ENCODE measurements at places on chromosomes 1 and 21. TPM values are rescaled to one million over a fixed set of nuclear protein-coding genes. Genes with fewer than 3 reads are reported as not detected.

DNA sequence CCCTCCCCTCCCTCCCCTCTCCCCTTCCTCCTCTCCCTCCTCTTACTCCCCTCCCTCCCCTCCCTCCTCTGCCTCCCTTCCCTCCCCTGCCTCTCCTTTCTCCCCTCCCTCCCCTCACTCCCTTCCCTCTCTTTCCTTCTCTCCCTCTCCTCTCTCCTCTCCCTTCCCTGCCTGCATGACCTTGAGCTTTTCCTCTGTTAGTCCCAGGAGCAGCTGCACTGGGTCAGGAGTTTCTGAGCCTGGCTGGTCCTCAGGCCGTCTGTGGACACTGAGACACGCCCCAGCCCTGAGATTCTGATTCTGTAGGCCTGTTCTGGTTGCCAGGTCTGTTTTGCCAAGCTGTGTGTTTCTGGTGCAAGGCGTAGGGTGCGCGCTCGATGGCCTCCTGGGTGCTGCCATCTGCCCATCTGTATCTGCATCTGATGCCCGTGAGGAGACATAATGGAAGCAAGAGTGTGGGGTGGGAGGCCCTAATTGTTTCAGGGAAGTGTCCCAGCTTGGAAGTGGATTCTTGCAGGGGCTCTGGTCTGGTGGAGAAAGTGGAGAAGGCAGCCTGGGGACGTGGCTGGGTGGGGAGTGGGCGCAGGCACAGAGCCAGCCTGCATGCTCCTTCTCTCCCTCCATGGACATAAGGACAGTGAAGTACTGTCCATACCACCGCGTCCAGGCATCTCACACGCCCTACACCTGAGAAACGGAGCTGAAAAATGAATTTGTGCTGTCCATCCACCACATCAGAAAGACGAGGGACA, 97.2 kb downstream of the WDR4 start:
- peak; percentile 36 for DNase-seq
- peak overlapping the region; percentile 57 for H3K4me3 ChIP-seq
- H3K27me3 ChIP-seq = peaks cover 19% of the 10 kb centered on the region
- peaks cover 37% of the 10 kb centered on the region for H3K4me1 ChIP-seq
- H3K27ac ChIP-seq = peak overlapping the region; percentile 96
- no peaks in the 10 kb centered on the region for H3K36me3 ChIP-seq

GRCh38 chr1:169338617-169339016, 29.0 kb downstream of the NME7 start:
- DNase-seq = no peak
- peaks cover 27% of the 10 kb centered on the region for H3K36me3 ChIP-seq
- no peaks in the 10 kb centered on the region for H3K4me1 ChIP-seq
- H3K27me3 ChIP-seq = no peaks in the 10 kb centered on the region
- H3K4me3 ChIP-seq = no peak overlapping the region

- H3K27ac ChIP-seq = no peak overlapping the region
- DNase-seq = no peak
- H3K4me1 ChIP-seq = no peaks in the 10 kb centered on the region
- H3K27me3 ChIP-seq = peaks cover 6% of the 10 kb centered on the region
- H3K4me3 ChIP-seq = no peak overlapping the region
- H3K36me3 ChIP-seq = peaks cover 5% of the 10 kb centered on the region
Measured at GRCh38 chr1:230002164-230002803, 64.8 kb upstream of the GALNT2 start.

DNA sequence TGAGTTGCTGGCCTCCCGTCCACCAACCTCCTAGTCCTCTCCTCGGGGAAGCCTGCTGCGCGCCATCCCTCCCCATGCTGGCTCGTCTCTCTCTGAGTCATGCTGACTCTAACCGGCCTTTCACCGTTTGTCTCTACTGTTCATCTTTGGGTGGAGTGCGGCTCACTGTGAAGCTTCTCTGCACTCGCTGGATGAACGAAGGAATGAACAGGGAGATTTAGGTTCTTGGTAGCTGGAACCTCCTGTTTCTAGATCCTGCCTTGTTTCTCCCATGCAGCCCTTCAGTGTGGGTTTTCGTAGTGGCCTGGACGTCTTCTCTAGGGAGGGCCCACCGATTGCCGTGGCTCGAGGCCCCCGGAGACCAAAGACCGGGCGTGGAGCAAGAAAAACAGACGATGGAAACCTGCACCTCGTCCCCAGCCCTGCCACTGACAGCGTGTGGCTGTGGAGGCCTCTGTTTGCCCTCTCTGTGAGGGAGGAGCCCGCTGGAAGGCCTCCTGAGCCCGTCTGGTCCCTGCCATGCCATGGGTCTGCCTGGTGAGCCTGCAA, 227.6 kb upstream of the C1orf174 start:
- H3K36me3 ChIP-seq = peaks cover 12% of the 10 kb centered on the region
- H3K27ac ChIP-seq = no peak overlapping the region
- H3K4me3 ChIP-seq = no peak overlapping the region
- no peak for DNase-seq

GRCh38 chr1:178566187-178566586, 53.3 kb downstream of the TEX35 start:
- H3K4me3 ChIP-seq = no peak overlapping the region
- DNase-seq = no peak
- H3K4me1 ChIP-seq = no peaks in the 10 kb centered on the region
- H3K36me3 ChIP-seq = peaks cover 4% of the 10 kb centered on the region
- H3K27me3 ChIP-seq = no peaks in the 10 kb centered on the region
- no peak overlapping the region for H3K27ac ChIP-seq

GRCh38 chr1:24540906-24541710, 14.8 kb upstream of the NCMAP start:
- H3K27me3 ChIP-seq = no peaks in the 10 kb centered on the region
- H3K4me1 ChIP-seq = peaks cover 6% of the 10 kb centered on the region
- no peak for DNase-seq

GRCh38 chr1:229221106-229222019, 49.5 kb upstream of the RAB4A start:
- H3K4me3 ChIP-seq = no peak overlapping the region
- H3K27ac ChIP-seq = no peak overlapping the region
- no peak for DNase-seq
- peaks cover 1% of the 10 kb centered on the region for H3K4me1 ChIP-seq
- peaks cover 2% of the 10 kb centered on the region for H3K27me3 ChIP-seq

DNA sequence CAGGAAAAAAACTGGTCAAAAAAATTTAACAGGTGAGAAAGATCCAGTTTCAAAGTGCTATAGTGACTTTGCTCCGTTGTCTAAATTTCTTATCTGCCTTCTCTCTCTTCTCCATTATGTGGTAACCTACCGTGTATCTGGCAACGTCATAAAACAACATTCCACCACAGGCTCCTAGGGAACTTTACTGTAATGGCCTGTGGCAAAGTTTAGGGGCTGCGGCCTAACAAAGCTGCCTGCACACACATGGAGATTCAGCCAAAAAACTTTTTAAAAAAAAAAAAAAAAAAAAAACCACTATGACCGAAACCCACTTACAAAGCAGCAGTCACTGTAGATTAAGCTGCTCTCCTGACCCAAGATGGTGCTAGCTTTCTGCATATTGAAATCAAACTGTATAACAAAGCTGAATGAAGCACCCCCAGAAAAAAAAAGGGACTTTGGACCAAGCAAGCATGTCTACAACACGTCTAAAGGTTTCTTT, 202.6 kb downstream of the SLC45A1 start:
- no peaks in the 10 kb centered on the region for H3K36me3 ChIP-seq
- H3K27ac ChIP-seq = no peak overlapping the region
- H3K4me3 ChIP-seq = no peak overlapping the region

DNA sequence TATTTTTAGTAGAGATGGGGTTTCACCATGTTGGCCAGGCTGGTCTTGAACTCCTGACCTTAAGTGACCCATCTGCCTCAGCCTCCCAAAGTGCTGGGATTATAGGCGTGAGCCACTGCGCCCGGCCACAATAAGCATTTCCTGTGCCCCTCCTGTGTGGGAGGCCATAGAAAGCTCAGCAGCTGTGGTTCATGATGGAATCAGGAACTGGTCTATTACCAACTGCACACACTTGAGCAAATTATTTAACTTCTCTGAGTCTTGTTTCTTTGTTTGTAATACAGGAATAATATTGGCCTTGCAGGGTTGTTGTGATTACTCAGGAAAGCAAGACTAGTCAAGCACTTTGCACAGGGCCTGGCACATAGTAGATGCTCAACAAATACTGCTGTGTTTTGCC, 15.0 kb downstream of the RHBG start:
- H3K4me1 ChIP-seq = no peaks in the 10 kb centered on the region
- DNase-seq = no peak
- peaks cover 18% of the 10 kb centered on the region for H3K27me3 ChIP-seq
- no peaks in the 10 kb centered on the region for H3K36me3 ChIP-seq
- H3K27ac ChIP-seq = no peak overlapping the region

DNA sequence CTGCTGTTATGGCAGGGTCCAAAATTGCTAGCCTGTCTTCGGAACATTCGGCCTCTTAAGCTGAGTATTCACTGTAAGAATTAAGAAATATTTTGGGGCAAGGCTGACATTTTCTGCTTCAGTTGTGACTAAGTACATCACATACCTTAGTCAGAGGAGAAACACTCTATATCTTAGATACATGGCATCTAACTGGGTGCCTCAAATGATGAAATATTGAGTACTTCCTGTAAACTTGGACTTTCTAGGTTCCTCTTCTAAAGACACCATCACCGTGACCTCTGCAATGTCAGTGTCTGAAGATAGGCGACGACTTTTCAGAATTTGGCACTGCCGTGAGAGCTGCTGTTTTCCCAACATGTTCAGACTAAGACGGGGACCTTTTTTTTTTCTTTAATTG, 65.6 kb downstream of the PCBP3 start:
- DNase-seq = no peak
- H3K27me3 ChIP-seq = peaks cover 5% of the 10 kb centered on the region
- H3K36me3 ChIP-seq = peaks cover 8% of the 10 kb centered on the region
- H3K4me3 ChIP-seq = no peak overlapping the region
- peaks cover 21% of the 10 kb centered on the region for H3K4me1 ChIP-seq

DNA sequence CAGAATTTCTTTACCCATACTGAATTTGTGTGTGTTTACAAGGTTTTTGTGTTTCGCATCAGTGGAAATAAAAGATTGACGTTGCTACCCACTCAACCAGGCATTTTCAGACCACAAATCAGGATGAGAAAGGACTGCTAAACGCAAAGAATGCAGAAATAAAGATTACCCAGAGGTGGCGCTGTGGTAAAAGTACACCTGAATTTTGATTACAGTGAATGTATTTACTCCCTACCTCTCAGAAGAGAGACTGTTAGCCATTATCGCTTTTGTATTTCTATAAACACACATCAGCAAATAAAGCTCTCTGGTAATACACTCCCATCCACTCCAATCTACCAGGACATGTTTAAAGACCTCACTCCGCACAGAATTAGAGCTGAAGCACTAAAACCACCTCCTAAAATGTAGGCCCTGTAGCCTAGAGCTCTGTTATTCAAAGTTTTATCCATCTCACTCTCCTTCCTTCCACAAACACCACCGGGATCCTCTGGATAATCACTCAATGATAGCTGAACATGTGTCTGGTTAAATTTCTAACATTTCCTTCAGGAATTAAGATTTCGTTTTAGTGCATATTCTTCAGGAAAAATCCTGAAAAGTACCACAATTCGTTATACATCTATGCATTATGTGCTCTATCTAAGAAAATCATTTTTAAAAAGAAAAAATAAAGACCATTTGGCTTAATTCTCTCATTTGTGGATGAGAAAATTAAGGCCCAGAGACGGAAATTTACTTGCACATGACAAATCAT, 2.5 kb upstream of the LMO4 start:
- H3K36me3 ChIP-seq = peaks cover 6% of the 10 kb centered on the region
- H3K27ac ChIP-seq = no peak overlapping the region
- peaks cover 10% of the 10 kb centered on the region for H3K4me1 ChIP-seq
- H3K27me3 ChIP-seq = no peaks in the 10 kb centered on the region
- no peak for DNase-seq

DNA sequence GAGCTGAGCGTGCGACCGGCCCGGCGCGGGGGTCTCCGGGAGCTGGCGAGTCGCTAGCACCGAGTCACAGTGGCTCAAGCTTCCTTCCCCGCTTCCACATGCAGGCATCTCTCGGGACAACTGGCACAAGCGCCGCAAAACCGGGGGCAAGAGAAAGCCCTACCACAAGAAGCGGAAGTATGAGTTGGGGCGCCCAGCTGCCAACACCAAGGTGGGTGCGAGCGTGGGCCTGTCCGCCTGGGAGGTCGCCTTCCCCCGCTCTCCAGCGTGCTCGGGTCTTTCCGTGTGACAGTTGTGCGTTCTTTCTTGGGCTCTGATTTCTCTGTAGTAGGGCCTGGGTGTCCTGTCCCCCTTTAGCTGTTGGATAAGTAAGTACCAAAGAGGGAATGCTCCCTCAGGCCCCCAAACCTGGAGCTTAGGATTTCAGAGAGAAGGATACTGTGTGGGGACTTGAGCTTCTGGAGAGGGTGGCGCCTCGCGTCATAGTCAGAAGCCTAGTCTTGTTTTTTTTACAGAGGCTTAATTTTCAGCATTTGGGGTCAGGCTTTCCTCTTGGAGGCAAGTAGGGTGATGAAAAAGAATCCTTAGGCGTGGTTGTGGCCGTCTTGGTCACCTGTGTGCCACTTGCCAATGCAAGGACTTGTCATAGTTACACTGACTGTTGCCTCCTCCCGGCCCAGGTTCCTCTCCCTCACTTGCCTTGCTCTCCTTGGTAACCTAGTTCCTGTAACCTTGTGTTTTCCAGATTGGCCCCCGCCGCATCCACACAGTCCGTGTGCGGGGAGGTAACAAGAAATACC, 790 bp downstream of the RPS8 start:
- H3K4me1 ChIP-seq = peaks cover 14% of the 10 kb centered on the region
- H3K36me3 ChIP-seq = no peaks in the 10 kb centered on the region
- peak overlapping the region; percentile 94 for H3K4me3 ChIP-seq
- no peaks in the 10 kb centered on the region for H3K27me3 ChIP-seq
- DNase-seq = no peak

DNA sequence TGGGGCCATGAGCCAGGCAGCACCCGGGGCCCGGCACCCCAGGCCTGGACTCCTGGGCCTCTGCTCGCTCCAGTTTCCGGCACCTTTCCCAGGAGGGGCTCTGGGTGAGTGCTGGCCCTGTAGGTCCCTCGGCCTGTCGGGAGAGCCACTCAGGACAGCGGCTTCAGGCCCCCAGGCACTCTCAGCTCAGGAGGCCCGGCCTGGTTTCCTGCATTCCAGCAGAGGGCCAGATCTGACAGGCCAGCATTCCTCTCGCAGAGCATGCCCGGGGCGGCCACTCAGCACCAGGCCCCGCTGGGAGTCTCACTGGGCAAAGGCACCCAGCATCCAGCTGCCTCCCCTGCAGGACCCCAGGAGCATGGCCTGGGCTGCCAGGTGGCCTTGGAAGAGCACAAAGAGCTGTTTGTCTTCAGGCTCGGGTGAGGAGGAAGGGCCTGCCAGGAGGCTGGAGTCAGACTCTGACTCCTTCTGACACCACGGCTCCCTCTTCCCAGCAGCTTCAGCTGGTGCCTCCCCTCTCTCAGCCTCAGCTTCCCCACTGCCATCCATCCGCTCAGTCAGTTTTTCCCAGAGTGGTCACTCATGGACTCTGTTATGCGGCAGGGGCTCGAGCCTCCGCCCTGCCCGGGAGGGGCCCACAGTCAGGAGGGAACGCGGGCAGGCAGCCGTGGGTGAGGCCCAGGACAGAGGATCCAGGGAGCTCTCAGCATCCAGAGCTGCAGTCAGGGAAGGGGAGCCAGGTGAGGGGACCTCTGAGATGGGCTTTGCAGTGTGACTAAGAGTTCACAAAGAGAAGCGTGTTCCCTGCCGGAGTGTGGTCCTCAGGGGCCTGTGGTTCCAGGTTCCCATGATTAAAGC, 51.7 kb downstream of the WNT9A start:
- no peak overlapping the region for H3K4me3 ChIP-seq
- no peak overlapping the region for H3K27ac ChIP-seq
- DNase-seq = peak; percentile 22
- H3K36me3 ChIP-seq = no peaks in the 10 kb centered on the region

LIPI gene
- not detected for total RNA-seq

MPZ gene
- total RNA-seq = 16.4 TPM

LRRC38 gene
- not detected for total RNA-seq

ASPM gene
- total RNA-seq = 5.9 TPM

DCST1 gene
- total RNA-seq = not detected

LAMC1 gene
- total RNA-seq = 51.8 TPM

TMEM54 gene
- 9.9 TPM for total RNA-seq

SELL gene
- total RNA-seq = not detected

MMEL1 gene
- 4.0 TPM for total RNA-seq

SF3B4 gene
- total RNA-seq = 47.3 TPM

FTCD gene
- 13.4 TPM for total RNA-seq

Data from glutamatergic neuron (in vitro differentiated cells).